ENCODE measurements at places on chromosomes 4 and X.
A peak's percentile ranks its signal among the peaks of the same experiment; 100 is the strongest.

DNA sequence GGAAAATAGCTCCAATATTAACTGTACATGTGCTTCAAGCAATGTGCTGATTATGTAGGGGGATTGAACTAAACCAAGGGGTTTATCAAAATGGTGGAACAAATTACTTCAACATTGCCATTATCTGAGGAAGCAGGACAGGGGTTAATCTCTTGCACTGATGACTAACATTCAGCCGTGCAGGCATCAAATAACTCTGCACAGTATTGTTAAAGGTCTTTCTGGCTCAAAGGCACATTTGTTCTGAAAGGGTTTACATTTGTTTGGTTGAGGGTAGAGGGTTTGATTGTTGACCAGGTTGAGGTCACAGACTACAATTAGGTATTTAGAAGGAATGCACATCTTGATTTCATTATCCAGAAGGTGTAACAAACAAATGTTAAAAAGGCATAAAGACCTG lies 32.2 kb upstream of the CCSER1 start:
- DNase-seq = no peak

DNA sequence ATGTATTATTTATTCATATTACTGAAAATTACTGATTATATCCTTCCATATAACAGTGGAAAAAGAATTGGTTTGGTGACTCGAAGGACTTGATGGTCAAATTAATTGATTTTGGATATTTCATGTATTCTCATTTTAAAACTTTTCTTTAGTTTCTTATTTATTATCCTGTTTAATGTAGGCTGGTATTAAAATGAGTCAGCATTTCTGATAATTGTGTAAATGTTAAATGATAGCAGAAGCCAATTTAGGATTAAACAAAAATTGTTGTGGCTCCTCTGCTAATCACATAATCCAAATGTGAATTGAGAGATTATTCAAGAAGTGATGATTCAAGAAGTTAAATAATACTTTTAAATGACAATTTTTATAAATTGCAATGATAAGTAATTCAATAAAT lies 38.7 kb downstream of the PDLIM5 start:
- no peak for DNase-seq

DNA sequence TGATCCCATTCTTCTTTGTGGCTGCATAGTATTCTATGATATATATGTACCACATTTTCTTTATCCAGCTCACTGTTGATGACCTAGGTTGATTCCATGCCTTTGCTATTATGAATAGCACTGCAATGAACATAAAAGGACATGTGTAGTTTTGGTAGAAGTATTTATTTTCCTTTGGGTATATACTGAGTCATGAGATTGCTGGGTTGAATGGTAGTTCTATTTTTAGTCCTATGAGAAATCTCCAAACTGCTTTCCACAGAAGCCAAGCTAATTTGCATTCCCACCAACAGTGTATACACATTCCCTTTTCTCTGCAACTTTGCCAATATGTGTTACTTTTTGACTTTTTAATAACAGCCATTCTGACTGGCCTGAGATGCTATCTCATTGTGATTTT lies 278.3 kb downstream of the PCDH18 start:
- peak; percentile 62 for DNase-seq

GRCh38 chrX:39484159-39485068 lies 613.3 kb downstream of the BCOR start:
- no peak for DNase-seq

DNA sequence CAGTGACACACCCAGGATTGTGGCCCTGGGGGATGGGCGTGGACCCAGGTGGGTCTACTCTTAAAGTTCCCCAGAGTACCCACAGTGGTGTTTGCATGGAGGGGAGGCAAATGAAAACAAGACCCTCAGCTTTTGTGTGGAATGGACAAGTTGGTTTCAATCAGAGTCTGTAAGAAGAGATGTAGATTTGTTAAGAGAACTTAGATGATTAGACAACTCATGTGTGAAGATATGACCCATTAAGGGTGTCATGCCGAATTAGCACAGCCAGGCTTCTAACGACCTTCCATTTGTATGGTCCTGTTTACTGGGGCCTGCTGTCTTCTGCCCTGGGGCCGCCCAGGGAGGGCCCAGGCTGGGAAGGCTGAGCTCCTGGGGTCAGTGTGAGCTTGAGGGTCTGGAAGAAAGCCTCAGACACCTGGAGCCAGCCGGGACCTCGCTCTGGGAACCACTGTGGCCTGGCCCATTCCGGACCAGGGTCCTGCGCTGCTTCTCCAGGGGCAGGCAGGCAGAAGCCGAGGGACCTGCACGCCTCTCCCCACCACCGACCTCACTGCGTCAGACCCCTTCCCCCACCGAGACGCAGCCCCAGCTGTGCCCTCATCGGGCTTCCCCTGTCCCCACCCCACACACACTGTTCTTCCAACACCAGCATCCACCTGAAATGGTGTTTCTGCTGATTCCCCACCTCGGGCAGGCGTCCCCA lies 20.4 kb downstream of the UVSSA start:
- DNase-seq = no peak

DNA sequence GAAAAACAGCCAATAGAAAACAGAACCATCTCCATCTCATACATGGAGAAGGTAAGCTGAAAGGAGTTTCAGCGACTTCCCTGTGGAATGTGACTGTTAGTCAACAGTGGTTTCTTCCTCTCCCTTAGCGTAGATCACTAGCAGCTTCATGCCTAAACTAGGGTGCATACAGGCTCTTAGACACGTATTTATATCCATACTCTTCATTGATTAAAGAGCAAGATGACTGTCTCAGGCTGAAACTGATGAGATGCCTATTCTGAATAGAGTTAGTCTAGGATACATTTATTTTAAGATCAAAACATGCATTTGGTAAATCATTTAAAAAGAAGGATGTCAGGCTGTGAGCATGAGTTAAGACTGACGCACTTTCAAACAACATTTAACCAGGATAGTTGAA lies 423.3 kb downstream of the ARHGAP24 start:
- DNase-seq = no peak

DNA sequence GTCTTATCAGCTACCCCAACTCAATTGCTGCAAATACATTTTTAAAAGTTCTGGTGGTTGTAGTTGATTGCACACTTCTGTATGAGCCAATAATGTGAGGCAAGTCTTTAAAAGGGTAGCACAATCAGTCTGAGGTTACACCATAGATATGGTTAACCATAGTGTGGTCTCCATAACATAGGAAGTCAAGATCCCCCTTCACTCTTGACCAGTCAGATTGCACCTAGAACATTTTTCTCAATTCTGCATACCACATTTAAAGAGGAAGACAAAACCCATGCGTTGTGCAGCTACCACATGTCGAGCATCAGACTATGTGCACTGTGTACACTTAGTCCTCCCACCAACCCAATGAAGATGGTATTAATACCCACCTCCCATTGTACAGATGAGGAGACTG lies 26.5 kb upstream of the CYBB start:
- DNase-seq = no peak

DNA sequence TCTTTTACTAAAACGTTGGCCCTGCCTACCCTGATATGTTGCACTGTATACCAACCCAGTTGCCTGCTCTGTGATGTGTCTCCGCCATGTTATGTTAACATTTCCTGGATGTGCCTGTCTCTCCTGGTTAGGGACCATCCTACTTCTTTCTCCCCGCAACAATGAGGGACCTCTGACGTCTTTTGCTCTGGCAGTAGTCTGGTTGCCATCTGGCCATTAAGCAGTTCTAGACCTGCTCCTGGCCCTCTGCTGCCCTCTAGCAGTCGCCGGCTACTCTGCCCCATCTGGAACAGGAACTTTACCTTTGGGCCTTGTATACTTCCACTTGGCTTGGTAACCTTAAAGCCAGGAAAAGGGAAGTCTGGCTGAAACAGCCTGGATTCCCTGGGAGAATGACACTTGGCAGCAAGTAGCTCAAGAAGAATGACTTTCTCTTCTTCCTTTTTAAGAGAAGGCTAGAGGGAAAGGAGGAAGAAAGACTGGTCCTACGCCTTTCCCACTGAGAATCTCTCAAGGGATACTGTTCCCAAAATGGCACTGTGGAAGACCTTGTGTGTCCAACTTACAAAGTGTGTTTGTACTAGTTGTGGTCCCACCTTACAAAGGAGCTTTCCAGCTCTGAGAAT lies 63.5 kb downstream of the GPC3 start:
- DNase-seq = no peak

GRCh38 chr4:101348367-101348827 lies 1.1 kb upstream of the PPP3CA start:
- DNase-seq = no peak

- no peak for DNase-seq
Observed at GRCh38 chr4:14289708-14290107, 662.2 kb upstream of the BOD1L1 start.

DNA sequence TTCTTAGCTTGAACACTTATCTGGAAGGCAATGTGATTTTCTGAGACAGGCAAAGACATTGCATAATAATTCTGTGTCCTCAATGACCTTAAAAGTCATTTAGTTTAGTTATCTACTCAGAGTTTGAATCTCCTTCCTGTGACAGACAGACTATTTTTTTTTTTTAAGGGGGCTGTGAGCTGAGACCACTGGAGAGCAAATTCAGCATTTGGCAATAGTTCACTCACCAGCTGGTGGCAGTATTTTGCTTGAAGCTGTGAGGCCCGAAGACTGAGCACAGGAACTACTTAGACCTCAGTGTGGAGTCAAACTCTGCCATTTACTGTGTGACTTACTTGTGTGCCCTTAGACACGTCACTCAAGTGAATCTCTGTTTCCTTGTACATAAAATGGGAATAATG lies 22.9 kb upstream of the CPE start:
- DNase-seq = peak; percentile 61

DNA sequence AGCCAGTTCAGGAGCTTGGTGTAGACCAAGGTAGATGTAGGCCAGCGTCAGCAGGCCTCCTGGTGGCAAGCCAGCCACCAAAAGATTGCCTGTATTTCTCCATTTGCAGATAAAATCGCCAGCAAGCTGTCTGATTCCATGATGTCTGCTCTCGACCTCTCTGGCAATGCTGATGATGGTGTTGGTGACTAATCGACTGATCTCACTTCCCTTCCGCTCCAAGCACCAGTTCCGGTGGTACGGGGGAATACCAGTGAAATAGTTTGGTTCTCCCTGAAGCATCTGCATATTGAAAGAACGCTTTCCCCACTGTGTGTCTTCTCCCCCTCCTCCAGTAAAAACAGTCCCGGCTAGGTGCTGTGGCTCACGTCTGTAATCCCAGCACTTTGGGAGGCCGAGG lies 30.4 kb downstream of the GNL3L start:
- DNase-seq = no peak

- peak; percentile 74 for DNase-seq
Observed at GRCh38 chrX:49041744-49042580, 1.2 kb downstream of the TFE3 start.

Data from foreskin fibroblast (primary cell).